Urinary bladder (tissue), 4 donors: ENCODE measurements at places on chromosomes 1 and 21. TPM values are rescaled to one million over a fixed set of nuclear protein-coding genes. Genes with fewer than 3 reads are reported as not detected.

The LCE3D gene
- not detected for polyA plus RNA-seq

The FCGR3A gene
- 29.0 TPM for polyA plus RNA-seq

The PHLDA3 gene
- 134 TPM for polyA plus RNA-seq

The HSPB7 gene
- 144 TPM for polyA plus RNA-seq

The OBSCN gene
- 8.4 TPM for polyA plus RNA-seq

The SPRR2B gene
- not detected for polyA plus RNA-seq

The COL24A1 gene
- polyA plus RNA-seq = 5.2 TPM

The CFHR4 gene
- 0.04 TPM for polyA plus RNA-seq

The FCRL4 gene
- polyA plus RNA-seq = not detected

The FAM167B gene
- 8.2 TPM for polyA plus RNA-seq

The DNAI4 gene
- 1.7 TPM for polyA plus RNA-seq

The NTMT2 gene
- polyA plus RNA-seq = not detected

The CTSK gene
- 97.9 TPM for polyA plus RNA-seq

The IRF2BP2 gene
- polyA plus RNA-seq = 137 TPM

The NUF2 gene
- polyA plus RNA-seq = 0.48 TPM
